ENCODE measurements at places on chromosomes 1 and 21.

DNA sequence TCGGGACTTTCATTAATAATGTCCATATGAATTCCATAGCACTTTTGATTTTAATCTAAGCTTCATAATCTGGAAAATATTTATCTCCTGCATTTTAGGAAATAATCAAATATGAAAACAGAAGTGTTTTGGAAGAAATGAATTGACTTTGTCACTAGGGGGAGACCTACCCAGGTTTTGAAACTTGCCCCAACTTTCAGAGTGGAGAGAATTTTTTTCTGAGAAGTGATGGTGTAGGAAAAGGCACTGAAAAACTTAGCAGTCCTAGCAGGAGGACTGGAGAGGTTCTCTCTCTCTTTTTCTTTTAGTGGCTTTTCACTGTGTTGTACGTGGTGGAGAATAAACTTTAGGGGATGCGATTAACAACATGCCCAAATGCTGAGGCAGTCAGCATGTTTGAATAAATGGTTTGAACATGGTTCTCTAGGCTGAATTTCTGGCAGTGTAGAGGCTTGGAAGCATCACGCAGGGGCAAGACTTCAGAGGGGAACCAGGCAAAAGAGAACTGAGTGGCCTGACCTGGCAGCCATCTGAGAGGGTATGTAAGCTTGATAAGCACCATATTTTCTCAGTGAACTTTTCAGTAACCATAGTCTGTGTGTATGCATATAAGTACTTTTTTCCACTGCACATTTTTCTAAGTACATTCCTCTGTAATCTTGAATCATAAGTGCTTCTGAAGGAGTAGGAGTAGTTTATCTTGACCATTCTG, 68.3 kb upstream of the NEK7 start:
- DNase-seq = no peak

DNA sequence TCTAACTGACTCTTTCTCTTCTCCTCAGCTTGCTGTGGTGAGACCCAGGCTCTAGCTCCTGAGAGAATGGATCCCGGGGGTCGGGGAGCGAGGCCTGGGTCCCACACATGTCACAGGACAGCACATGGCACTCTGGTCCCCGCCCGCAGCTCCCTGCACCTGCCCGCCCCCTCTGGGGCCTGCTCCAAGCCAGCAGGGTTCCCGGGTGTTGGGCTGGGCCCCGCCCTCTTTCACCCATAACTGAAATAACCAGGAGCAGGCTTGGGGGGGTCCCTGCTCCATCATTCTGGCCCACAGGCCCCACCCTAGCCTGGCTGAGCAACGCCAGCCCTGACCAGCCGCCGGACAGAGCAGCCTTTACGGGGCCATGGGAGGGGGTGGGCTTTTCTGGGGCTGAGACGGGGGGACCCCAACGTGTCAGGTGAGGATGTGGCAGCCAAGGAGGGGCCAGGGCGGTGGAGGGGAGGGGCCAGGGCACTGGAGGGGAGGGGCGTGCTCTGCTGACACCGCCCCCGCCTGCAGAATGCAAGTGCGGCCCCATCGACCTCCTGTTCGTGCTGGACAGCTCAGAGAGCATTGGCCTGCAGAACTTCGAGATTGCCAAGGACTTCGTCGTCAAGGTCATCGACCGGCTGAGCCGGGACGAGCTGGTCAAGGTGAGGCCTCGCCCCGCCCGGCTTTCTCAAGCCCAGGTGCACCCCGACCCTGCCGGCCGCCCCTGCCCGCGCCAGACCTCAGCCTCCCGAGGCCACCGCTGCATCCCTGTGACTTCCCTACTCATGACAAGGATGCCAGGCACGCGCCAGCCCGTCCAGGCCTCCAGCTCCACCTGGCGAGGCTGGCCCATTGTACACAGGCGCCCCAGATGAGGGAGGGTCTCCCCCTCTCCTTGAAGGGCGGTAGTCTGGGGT, 19.4 kb downstream of the COL6A1 start:
- DNase-seq = no peak

DNA sequence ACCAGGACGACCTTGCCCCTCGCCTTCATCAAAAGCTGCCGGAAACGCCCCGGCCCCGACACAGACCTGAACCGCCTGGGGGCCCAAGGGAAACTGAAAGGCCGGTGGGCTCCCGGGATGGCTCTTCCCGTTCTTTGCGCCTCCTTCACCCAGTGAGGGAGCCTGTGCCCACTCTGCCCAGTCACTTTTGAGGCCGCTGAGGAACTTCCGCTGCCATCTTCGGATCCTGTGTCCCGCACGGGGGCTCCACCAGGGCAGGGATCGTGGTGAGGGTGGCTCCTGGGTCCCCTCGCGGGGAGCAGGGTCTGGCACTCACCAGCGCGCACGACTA, 104.0 kb downstream of the PPIAL4G start:
- no peak for DNase-seq

GRCh38 chr1:209742409-209743144, 13.3 kb upstream of the TRAF3IP3 start:
- no peak for DNase-seq

- no peak for DNase-seq
Measured at GRCh38 chr1:30706528-30706927, 16.9 kb downstream of the MATN1 start.

DNA sequence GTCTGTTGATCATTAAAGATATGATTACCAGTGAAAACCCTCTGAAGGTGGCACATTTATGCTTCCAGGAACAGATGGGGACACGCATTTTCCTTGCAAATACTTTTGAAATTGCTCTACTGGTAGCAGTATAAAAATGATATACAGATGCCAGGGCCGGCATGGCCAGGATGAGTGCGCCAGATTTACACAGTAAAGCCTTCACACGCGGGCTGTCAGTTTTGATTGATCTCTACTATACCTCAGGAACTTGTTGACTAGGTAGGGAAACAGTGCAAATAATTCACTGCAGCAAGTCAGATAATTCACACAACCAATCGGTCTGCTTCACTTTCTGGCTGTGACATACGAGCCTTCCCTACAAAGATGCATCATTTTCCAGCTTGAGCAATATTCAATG, 123.2 kb upstream of the BARHL2 start:
- peak; percentile 8 for DNase-seq

- DNase-seq = no peak
Measured at GRCh38 chr1:24364605-24364974, 45.4 kb downstream of the GRHL3 start.

GRCh38 chr1:157183870-157184269, 45.7 kb upstream of the ETV3 start:
- DNase-seq = no peak

- no peak for DNase-seq
Measured at GRCh38 chr1:223402790-223403142, 9.6 kb downstream of the CCDC185 start.

DNA sequence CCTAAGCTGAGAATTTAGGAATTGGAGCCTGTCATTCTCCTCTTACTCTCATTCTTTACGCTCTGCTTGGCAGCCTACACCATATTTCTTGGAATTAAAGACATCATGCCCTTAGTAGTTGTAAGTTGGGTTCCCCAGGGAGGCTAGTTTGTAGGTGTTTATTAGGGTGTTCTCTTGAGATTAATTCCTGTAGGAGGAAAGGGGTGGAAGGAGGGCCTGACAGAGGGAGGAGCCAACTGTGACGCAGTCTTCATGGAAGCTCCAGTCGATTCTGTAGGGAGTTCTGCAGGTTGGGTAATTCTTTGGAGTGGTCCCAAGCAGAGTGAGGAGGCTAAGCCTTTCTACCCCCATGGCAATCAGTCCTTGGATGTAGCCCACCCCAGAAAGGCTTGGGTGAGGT, 111.4 kb downstream of the HHAT start:
- no peak for DNase-seq

DNA sequence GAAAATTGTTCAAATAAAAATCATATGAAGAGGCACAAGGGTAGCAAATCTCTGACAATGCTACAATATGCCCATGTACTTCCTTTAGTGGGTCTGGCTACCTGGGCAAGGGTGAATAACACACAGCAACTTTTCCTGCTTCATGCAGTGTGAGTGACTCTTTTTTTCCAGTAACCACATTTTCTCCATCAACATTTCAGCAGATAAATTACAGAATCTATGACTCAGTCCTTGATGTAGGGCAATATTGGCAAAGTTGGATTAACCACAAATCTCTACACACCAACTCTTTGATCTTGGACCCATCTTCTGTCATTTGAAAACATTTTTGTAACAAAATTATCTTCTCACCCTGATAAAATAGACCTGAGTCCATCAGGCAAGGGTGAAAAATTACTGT, 31.7 kb downstream of the ERICH3 start:
- no peak for DNase-seq

- DNase-seq = no peak
Measured at GRCh38 chr1:112866151-112866550, 89.8 kb downstream of the SLC16A1 start.

DNA sequence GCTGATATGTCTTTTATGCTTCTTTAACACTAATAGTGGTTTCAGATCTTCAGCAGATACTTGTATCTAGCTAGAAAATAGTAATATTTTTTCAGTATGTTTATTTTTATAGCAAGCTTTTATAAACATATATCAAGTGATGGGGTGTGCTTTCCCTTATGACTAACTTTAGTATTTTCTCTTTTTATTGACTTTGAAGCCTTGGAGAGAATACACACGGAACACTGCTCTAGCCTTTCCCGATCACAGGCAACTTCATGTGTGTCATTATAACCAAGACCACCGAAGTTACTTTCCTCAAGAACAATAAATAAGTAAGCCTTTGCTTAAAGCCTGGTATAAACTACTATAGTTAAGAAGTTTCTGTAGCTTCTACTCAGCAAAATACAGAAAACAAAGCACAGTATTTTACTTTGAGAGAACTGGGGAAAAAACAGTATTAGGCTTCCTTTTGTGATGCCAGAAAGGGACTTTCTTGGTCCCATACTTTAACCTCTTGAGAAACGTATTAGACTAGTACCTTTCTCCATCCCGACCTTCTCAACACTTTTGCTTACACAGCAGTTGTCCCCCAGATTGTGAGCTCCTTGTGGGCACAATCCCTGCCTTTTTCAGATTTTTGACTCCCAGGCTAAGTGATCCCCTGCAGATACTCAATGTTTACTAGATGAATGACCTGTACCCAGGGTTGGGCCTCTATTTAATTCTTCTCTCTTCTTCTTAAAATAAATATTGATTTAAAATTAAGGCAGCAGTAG, 3.3 kb downstream of the ADSS2 start:
- no peak for DNase-seq

Data from CD8-positive, alpha-beta T cell (primary cell).